ENCODE measurements at places on chromosomes 16 and 17.

GRCh38 chr16:9331503-9331902 lies 240.1 kb downstream of the HAPSTR1 start:
- no peak for DNase-seq

GRCh38 chr16:67993207-67994039 lies 5.9 kb downstream of the DPEP2 start:
- peak; percentile 59 for DNase-seq

- no peak for DNase-seq
These were observed 40.5 kb upstream of the SKAP1 start for GRCh38 chr17:48470388-48471034.

- no peak for DNase-seq
These were observed 183.2 kb downstream of the AATF start for GRCh38 chr17:37131669-37132611.

DNA sequence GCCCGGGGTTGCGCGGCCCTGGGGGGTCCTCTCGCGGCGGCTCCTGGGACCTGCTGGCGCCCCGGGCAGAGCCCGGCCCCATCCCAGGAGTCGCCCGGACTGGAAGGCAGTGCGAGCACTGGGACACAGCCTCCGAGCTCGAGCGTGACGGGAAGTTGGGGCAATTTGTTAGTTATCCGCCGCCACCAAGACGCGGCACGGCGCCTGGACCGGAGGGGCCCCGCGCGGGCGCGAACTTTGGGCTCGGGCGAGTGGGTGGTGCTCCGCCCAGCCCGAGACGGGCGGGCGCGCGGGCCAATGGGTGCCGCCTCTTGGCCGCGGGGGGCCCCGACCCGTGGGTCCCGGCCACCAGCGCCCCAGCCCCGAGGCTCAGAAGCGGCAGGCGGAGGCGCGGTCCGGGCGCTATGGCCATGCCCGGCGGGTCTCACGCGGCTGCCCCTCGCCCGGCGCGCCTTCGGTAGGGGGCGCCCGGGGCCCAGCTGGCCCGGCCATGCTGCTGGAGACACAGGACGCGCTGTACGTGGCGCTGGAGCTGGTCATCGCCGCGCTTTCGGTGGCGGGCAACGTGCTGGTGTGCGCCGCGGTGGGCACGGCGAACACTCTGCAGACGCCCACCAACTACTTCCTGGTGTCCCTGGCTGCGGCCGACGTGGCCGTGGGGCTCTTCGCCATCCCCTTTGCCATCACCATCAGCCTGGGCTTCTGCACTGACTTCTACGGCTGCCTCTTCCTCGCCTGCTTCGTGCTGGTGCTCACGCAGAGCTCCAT lies at the start of gene ADORA2B:
Gene ADORA2B (plus strand): TSS at position 372 of the 768 bp plus-strand sequence. CDS start 119 bp downstream, at position 491.
- DNase-seq = no peak

All from stimulated activated CD8-positive, alpha-beta memory T cell treated with anti-CD3 and anti-CD28 coated beads, Interleukin-4, amount 100 ng/mL, for 1 hour (primary cell).